Cerebellar cortex (tissue), 1 donor: ENCODE measurements at places on chromosomes 3 and 15.

DNA sequence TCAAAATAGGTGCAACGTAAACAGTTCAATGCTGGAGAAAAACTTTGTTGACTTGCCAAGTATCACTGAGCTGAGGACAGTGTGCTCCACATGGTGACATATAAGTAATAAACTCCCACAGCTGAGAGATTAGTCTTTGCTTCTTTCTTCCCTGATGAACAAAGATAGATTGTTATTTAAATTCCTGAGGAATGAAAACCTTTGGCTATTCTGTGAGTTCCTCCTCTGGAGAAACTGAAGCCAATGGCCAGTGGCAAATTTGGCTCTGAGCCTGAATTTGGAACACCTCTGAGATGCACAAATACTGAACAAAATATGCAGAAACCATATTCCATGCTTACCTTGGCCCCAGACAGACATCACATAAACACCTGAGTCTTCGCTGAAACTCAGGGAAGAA, 63.3 kb downstream of the RPL22L1 start:
- no peak for DNase-seq

GRCh38 chr3:9902372-9903237, at the start of gene IL17RE:
TSS of gene IL17RE (plus strand) at chr3:9902848. CDS start at chr3:9902933, 85 bp downstream.
- DNase-seq: peak; percentile 52

DNA sequence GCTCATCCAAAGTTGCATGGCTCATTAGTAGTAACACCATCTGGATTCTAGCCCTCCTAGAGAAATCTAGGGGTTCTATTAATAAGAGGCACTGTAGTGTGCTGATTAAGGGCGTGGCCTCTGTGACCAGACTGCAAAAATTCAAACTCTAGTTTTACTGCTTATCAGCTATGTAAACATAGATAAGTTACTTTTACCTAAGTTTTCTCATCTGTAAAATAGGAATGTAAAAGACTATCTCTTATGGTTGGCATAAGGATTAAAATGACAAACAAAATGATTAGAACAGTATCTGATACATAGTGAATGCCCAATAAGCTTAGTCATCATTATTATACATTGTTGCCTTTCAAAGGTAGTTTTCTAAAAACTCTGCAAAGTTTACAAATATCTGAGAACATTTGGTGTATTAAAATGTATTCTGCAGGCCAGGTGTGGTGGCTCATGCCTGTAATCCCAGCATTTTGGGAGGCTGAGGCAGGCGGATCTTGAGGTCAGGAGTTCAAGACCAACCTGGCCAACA, 4.5 kb downstream of the PTX3 start:
- DNase-seq: no peak

DNA sequence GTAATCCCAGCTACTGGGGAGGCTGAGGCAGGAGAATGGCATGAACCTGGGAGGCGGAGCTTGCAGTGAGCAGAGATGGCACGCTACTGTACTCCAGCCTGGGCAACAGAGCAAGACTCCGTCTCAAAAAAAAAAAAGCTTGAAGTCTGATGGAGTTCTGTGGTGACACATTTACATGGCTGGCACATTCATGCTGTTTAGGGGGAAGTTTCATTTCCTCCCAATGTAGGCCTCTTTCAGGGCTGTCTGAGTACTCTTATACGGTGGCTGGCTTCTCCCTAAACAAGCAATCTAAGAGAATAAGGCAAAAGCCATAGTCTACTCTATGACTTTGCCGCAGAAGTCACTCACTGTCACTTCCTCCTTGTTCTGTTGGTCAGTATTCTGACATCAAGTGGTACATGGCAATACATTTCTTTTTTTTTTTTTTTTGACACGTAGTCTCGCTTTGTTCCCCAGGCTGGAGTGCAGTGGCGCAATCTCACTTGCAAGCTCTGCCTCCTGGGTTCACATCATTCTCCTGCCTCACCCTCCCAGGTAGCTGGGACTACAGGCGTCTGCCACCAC, 41.2 kb downstream of the OIP5 start:
- DNase-seq: no peak

GRCh38 chr3:185366913-185367312, 4.0 kb downstream of the MAP3K13 start:
- DNase-seq: no peak
